ENCODE measurements at places on chromosomes 11 and 22.

GRCh38 chr11:24181395-24182047 lies 315.3 kb upstream of the LUZP2 start:
- no peak for DNase-seq

- DNase-seq = no peak
These were observed 2.4 kb downstream of the TPBGL start for GRCh38 chr11:75242722-75243600.

DNA sequence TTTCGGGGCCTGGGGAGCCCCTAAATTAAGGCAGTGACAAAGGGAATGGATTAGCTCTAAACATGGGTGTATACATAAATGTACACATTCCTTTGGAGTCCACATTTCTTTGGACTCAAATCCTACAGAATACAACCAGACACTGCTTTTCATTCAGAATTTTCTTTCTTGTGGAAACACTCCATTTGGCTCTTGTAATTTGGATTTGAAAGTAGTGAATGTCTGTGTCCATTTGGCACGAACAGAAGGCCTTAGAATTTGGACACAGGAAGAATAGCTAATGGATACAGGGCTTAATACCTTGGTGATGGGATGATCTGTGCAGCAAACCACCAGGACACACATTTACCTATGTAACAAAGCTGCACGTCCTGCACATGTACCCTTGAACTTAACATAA lies 399.5 kb downstream of the NELL1 start:
- no peak for DNase-seq

- no peak for DNase-seq
These were observed 21.8 kb upstream of the DRG1 start for GRCh38 chr22:31377612-31378011.

DNA sequence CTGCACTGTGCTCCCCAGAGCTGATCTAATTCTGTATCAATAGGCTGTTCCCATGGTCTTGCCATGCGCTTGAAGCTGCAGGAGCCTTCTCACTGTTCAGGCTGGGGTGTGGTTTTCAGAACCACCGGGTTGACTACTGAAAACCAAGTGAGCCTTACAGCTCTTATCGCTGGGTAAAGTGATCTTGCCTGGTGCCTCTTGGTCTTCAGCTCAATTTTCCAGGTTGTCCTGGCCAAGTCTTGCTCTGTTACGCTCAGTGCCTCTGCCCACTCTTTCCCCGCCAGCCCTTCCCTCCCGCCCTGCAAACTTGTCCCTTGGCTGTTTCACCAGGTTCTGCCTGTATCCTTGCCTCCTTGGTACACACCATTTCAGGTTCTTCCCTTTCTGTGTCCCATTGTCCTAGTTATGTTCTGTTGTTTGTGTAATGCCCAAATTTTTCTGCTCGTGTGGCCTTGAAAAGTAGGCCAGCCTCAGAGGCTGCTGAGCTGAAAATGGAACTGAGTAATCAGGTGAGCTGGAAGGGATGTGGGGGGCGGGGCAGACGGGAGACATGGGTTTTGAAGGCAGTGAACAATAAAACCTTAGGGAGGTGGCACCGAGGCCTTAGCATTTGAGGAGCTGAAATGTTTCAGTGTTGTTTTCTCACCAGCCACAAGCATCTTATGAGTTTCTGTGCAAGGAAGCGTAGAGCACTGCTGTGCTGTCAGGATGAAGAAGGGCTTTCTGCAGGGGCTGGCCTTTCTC lies 11.2 kb downstream of the PEX26 start:
- no peak for DNase-seq

- no peak for DNase-seq
These were observed 318.7 kb downstream of the BUD13 start for GRCh38 chr11:116454020-116454645.

DNA sequence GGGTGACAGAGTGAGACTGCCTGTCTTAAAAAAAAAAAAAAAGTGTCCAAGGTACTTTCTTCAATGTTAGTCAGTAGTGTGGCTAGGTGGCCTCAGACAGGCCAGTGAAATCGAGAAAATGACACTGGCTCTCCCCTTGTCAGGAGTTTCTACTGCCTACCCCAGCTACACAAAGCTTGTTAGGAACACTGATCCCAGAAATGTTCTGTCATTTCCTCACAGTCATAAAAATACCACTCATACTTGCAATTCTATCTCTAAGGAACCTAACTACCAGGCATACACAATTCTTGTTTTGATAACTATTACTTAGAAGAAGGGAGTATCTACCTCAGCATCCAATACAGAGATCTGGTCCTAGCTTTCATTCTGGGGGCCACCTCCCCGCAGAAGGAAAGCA lies 31.3 kb downstream of the ATP6V1E1 start:
- no peak for DNase-seq

DNA sequence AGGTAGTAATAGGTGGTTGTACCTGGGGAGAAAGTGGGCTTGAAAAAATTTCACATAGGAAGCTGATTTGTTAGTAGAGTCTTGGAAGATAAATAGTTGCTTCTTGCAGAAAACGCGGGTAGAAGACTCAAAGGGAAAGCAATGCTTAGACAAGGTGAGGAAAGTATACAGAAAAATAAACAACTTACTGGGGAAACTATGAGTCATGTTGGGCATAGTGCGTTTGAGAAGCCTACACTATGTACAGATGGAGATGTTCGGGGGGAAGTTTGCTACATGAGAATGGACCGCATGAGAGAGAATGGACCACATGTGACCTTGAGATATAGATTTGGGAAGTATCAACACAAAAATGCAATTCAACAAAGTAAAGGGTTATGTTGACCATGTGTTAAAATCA lies 86.7 kb upstream of the DDI1 start:
- DNase-seq = no peak

DNA sequence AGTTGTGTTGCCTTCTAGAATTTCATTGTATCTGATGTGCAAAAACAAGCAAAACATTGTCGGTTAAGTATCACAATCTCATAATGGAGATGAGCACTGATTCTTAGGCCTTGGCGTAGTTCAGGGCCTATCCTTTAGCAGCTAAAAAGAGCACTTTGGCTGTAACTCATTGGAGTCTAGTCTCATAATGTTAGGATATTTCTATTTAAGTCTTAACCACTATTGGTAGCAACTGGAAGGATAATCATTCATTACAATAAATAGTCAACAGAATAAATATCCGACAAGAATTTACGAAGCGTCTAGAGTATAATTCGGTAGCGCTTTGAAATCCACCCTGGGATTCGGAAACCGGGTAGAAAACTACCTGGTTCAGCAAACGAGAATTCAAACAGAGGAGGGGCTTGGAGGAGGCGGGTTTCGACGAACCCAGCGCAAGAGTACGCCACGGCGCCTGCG lies 461 bp upstream of the EED start:
- peak; percentile 87 for DNase-seq

DNA sequence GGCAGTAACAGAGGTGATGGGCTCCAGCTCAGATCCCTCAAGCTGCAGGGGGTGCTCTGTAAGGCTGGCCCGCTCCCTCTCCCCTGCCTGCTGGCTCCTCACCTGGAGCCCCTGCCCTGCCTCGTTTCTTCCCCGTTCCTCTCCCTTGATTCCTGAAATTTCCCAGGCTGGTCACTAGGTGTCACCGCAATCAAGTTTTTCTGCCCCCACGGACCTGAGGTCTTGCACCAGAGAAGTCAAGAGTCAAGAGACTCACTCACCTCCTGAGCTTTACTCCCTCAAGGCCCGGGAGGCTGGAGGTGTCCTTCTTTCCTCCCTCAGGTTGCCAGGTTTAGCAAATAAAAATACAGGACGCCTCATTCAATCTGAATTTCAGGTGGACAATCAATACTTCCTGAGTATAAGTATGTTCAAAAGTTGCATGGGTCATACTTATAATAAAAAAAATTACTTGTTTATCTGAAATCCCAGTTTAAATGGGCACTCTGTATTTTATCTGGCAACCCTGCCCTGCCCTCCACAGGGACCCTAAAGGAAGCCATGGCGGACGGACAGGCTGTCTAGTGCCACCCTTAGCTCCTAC lies 69.2 kb downstream of the SCUBE1 start:
- peak; percentile 19 for DNase-seq

- no peak for DNase-seq
These were observed 30.9 kb downstream of the MOB2 start for GRCh38 chr11:1455763-1456060.

All from stimulated activated CD4-positive, alpha-beta T cell treated with anti-CD3 and anti-CD28 coated beads, TNF-alpha, amount 100 ng/mL, for 24 hours (primary cell).